Activated naive CD4-positive, alpha-beta T cell treated with anti-CD3 and anti-CD28 coated beads for 36 hours (primary cell): ENCODE measurements at places on chromosomes 2 and 18. TPM values are rescaled to one million over a fixed set of nuclear protein-coding genes. Genes with fewer than 3 reads are reported as not detected.

Gene ALK
- not detected for total RNA-seq

Gene INHA
- total RNA-seq = not detected

Gene GAREM2
- 1.1 TPM for total RNA-seq

Gene B3GNT7
- not detected for total RNA-seq

Gene LYPD6
- total RNA-seq = not detected
